NCI-H1930 (cell line): ENCODE measurements at places on chromosomes 12 and 14.
A peak's percentile ranks its signal among the peaks of the same experiment; 100 is the strongest.

DNA sequence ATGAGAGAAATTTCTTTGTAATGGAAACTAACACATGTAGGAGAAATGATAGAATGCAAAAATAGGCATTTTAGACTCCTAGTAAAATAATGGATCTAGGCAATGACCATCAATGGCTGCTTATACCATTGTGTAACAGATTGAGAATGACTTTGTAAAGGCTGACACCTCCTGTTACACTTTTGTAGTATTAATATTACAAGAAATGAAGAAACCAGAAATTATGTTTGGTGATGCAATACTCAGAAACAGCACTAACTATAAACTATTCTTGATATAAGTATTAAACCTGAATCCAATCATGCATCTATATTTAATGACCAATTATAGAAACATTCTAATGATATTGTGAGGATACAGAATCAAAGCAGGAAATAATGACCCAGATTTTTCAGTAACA, 108.5 kb upstream of the CNTN1 start:
- DNase-seq, result no peak

GRCh38 chr12:92136965-92137721, 8.5 kb downstream of the BTG1 start:
- no peak for DNase-seq

- no peak for DNase-seq
Observed at GRCh38 chr14:53766601-53767000, 190.0 kb downstream of the BMP4 start.

GRCh38 chr14:90849787-90850444, 33.7 kb upstream of the TTC7B start:
- DNase-seq, result no peak

- no peak for DNase-seq
Observed at GRCh38 chr14:72518809-72519377, 375.0 kb downstream of the DPF3 start.

DNA sequence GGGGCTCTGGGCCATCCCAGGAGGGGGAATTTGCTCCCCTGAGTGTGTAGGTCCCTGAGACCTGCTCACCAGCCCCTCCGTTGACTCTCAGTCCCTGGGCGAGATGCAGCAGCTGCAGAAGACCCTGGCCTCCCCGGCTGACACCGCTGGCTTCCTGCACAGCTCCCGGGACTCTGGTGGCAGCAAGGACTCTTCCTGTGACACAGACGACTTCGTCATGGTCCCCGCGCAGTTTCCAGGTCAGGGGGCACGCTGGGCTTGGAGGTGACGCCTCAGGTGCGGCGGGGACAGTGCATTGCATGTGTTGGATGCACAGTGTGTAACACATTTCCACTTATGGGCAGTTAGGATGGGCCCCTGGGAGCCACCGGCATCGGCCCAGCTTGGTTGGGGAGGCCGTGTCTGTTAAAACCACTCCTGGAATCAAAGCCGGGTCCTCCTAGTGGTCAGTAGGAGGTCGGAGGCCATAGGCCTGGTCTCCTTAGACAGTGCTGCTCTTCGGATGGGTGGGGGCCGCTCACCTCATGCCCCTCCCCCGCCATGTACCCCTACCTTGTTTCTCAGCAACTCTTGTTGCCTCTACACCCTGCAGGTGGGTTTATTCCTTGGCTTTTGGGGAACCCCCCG, 17.1 kb upstream of the PUS1 start:
- no peak for DNase-seq

- no peak for DNase-seq
Observed at GRCh38 chr14:105413544-105413886, 6.1 kb upstream of the MTA1 start.

- DNase-seq, result no peak
Observed at GRCh38 chr12:27112871-27113270, 30.5 kb upstream of the C12orf71 start.

DNA sequence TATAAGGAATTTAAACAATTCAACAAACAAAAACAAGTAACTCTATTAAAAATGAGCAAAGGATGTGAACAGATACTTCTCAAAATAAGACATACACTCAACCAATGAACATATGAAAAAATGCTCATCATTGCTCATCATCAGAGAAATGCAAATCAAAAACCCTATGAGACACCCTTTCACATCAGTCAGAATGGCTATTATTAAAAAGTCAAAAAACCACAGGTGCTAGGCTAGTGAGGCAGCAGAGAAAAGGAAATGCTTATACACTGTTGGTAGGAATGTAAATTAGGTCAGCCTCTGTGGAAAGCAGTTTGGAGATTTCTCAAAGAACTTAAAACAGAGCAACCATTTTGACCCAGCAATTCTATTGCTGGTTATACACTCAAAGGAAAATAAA, 52.0 kb downstream of the NAV3 start:
- DNase-seq, result no peak

GRCh38 chr12:53057816-53058500, 8.1 kb downstream of the TNS2 start:
- no peak for DNase-seq

GRCh38 chr12:93197067-93197593, 180.6 kb upstream of the NUDT4 start:
- no peak for DNase-seq

DNA sequence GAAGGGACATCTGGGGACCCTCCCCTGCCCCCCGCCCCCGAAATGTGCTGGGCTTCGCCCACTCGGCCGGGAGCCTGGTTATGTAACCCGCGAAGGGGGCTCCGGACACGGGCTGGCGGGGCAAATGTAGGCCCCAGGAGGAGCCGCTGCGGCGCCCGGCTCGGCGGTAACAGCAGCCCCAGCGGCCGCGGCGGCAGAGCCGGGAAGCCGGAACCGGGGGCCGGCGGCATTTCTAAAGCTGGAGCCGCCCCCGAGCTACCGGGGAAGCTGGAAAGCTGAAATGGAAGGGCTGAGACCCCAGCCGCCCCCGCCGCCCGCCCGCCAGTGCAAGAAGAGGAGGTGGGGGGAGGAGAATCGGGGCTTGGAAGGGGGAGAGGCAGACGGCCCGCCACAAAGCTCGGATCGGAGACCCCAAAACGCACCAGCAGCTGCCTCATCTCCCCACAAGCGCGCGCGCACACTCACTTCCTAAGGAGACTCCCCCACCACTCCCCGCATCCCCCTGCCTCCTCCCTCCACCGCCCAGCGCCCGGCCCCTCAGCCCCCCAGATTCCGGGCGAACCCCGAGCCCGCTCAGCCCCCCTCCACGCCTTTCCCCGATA, 1.5 kb downstream of the KDM2B start:
- DNase-seq, result no peak

- DNase-seq, result no peak
Observed at GRCh38 chr12:5227708-5228373, 184.2 kb downstream of the KCNA5 start.

DNA sequence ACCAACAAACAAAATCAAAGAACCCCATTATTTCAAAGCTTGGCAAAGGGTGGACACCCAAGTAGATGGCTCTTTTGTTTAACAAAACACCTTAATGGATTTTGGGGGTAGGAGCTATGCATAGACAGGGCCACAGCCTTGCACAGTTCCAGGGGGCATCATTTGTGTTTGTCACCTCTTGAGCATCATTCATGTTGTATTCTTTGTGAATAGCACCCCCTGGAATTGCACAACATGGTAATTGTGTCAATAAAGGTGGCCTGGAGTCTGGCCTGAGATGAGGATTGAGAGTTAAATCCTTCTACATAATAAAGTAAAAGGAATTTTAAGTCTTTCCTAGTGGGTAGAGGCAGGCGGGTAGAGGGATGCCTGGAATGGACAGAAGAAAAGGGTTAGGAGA, 3.3 kb upstream of the FRS2 start:
- DNase-seq, result no peak

DNA sequence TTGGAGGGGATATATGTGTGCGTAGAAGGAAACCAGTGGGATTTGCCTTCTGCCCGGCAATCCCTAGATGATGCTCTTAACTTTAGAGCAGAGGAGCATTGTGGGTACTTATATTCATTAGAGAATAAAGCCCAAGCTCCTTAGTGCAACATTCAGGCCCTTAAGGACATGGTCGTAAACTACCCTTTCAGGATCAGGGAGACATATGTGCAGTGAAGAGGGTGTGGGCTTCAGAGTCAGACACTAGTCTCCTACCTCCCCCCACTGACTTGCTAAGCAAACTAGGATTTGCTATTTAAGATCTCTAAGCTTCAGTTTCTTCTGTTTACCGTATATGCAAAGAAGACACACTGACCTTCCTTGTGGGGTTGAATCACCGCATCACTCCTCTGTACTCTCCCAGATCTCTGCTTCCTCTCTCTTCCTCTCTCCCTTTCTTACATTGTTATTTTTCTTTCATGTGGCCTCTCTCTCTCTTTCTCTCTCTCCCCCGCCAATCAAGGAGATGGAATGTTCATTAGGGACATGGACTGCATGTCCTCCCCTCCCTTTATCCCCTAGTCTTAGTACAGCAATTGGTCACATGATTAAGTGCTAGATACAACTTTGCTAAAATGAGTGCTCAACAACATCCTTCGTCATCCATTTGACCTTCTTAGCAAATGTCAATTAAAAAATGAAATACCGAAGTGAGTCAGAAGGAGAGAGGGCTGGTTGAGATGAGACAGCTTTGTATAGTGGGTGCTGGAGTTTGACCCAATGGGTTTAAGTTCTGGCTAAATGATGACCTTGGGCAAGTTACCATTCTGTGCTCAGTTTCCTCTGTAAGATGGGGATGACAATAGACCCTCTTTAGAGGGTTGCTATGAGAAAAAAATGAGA, 91.7 kb downstream of the TMX1 start:
- no peak for DNase-seq

- peak; percentile 46 for DNase-seq
Observed at GRCh38 chr14:93207468-93208308, 632 bp downstream of the UBR7 start.

- no peak for DNase-seq
Observed at GRCh38 chr12:100158535-100158934, 15.9 kb upstream of the BLTP3B start.

- no peak for DNase-seq
Observed at GRCh38 chr12:11969437-11970154, 101.1 kb upstream of the BCL2L14 start.

- no peak for DNase-seq
Observed at GRCh38 chr12:5348491-5348890, 83.4 kb upstream of the NTF3 start.

DNA sequence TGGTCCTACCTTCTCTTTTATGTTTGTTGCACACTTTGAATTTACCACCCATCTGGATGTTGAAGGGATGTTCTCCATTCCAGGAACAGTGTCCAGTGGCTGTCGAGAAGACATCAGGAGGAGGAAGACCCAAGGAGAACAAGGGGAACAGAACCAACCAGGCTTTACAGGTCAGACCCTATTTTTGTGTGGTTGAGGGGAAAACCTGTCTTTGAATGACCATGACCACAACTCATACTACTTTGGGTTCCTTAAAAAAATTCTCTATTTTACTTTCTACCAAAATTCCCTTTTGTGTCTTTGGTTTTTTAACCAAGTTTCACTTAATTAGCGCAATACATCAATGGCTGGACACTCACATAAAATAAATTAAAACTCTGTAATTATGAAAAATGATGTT, 78.7 kb downstream of the PLXNC1 start:
- no peak for DNase-seq

- no peak for DNase-seq
Observed at GRCh38 chr14:24888532-24888931, 161.4 kb downstream of the STXBP6 start.

GRCh38 chr12:19620222-19620621, 180.9 kb downstream of the AEBP2 start:
- DNase-seq, result no peak

GRCh38 chr12:110661337-110661972, 27.5 kb downstream of the HVCN1 start:
- DNase-seq, result no peak

DNA sequence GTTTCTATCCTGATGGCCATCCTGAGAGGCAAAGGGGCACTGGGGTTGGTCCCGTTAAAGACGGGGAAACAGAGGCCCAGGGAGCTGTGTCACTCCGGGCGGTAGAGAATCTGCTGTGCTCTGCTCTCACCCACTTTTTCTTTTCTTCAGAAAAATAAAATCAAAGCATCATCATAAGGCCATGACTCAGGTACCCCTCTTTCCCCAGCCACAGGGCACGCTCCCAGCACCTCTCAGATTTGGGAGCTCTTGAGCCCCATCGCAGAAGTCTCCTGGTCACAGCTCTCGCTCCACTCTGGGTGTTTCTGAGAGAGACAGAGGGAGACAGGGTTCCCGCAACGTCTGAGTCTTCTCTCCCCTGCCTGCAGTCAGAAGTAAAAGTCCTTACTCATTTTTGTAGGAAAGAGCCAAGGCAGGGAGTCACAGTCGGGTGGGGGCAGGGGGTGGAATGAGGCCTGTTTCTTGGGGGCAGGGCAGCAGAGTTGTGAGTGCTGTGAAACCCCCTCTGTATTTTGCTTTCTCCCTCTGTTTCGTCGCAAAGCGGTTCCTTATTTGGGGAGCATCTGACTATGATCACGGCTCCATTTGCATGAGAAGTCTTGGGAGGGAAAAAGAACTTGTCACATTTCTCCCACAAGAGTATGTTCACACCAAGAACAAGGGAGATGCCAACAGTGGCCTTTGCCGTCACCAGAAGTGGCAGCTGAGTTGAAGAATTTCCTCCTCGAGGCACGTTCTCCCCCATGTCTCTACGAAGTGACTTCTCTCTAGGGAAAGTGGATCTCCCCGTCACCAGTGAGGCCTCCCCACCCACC, 139.0 kb downstream of the BCL11B start:
- no peak for DNase-seq

- DNase-seq, result no peak
Observed at GRCh38 chr12:56898938-56899337, 35.3 kb downstream of the SDR9C7 start.

GRCh38 chr14:83425706-83426105, 1892.1 kb upstream of the SEL1L start:
- DNase-seq, result no peak

- DNase-seq, result no peak
Observed at GRCh38 chr12:89932954-89933353, 224.3 kb upstream of the ATP2B1 start.

- DNase-seq, result no peak
Observed at GRCh38 chr14:50892255-50892654, 20.4 kb downstream of the ABHD12B start.

DNA sequence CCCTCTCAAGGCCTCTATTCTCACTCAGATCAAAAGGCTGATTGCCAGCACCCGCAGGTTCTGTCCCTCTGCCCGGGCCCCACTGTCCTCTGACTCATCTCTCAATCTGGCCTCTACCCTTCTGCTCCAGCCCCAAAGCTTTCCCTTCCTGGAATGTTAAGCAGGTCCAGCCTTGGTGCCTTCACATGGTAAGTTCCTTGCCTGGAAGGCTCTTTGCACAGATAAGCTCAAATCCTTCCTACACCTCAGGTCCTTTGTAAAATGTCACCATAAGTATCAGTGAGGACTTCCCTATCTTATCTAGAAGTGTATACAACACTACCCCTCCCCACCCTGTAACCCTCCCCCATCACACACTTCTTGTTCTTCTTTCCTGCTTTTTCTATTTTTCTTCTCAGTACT, 22.2 kb downstream of the LPCAT3 start:
- DNase-seq, result no peak

- no peak for DNase-seq
Observed at GRCh38 chr14:80615831-80616230, 325.7 kb downstream of the CEP128 start.
